ENCODE measurements at places on chromosomes 11 and 22. TPM values are rescaled to one million over a fixed set of nuclear protein-coding genes. Genes with fewer than 3 reads are reported as not detected.
A peak's percentile ranks its signal among the peaks of the same experiment; 100 is the strongest.

Gene TNNT3
- 46.1 TPM for total RNA-seq

Gene PRR5L
- total RNA-seq: 1.6 TPM

DNA sequence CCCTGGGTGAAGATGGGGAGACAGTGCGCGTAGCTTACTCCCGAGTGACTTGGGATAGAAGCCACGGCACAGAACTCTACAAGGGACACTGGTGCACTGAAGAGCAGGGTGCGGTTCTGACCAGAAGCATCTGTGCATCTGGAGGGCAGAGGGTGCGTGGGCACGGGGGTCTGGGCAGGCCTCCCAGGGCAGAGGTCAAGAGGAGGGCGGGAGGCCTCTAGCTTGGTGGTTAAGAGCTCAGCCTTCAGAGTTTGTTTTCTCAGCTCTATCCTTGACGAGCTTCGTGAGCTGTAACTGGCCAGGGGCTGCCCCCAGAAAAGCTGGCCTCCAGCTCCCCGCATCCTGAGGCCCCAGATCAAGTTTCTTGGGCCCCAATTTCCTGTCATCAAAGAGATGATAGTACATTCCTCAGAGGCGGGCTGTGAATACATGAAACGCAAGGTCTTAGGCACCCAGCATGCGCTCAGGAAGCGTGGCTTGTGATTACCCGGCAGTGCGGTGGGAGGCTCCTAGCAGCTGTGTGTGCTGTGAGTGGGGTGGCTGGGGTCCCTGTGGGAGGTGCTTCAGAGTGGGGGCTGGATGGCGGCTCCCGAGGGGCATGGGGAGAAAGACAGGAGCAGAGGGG, 6.0 kb upstream of the BID start:
- DNase-seq: peak; percentile 21

GRCh38 chr11:4090258-4090657, 4.3 kb upstream of the RRM1 start:
- no peak for DNase-seq

GRCh38 chr11:73866586-73866996, 10.1 kb downstream of the COA4 start:
- DNase-seq: no peak

DNA sequence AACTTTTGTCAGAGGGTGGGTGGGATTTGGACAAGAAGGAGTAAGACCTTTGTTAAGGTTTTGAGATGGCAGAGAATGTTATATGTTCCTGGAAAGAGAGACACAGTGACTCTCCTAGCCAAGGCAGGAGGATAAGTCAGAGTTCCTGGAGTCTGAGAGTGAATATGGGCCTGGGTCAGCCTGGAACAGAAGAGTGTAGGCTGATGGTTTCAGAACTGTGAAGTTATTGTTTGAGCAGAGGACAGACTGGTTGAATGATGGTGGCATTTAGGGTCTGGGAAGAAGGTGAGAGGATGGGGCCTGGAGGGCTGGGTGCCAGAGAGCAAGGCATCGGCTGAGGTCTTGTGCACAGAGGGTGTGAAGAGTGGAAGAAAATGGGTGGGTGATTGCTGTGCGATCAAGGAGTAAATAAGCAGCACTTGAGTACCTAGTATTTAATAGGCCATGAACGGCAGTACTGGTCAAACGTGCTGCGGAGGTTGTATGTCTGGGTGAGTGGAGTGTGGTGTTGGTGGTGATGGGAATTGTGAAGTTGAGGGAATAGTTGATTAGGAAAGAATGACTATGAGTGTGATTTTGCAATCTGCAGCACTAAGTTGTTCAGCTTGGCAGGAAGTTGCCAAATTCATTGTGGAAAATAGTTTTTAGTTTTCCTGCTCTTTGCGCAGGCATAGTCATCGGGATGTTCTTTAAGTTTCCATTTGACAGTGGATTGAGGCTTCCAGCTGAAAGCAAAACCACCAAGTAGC, 1.8 kb downstream of the PANX1 start:
- no peak for DNase-seq

Measured in left ventricle myocardium superior (tissue), 1 donor.